ENCODE measurements at places on chromosomes 12 and 14. TPM values are rescaled to one million over a fixed set of nuclear protein-coding genes. Genes with fewer than 3 reads are reported as not detected.

Gene ASPG
- 0.68 TPM for polyA plus RNA-seq

- no peak overlapping the region for H3K27ac ChIP-seq
- no peak for DNase-seq
- no peaks in the 10 kb centered on the region for H3K36me3 ChIP-seq
- H3K27me3 ChIP-seq = no peaks in the 10 kb centered on the region
Measured at GRCh38 chr12:54657105-54657607, 9.0 kb upstream of the DCD start.

DNA sequence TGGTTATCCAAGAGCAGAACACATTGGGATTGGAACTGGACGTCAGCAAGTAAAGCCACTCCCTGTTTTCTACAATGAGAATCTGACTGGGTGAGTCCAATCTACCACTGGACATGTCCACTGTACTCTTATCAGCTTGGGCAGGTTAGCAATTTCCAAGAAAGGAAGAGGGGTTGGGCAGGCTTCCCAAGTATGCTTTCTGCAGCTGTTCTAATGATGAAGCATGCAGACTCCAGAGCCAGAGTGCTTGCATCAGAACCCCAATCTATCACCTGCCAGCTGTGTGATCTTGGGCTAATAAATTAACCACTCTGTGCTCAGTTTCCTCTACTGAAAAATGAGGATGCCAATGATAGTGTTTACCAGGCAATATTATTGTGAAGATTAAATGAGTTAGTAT is 92.0 kb downstream of the EMP1 start:
- no peaks in the 10 kb centered on the region for H3K27me3 ChIP-seq
- DNase-seq = no peak
- no peaks in the 10 kb centered on the region for H3K36me3 ChIP-seq
- no peak overlapping the region for H3K27ac ChIP-seq

DNA sequence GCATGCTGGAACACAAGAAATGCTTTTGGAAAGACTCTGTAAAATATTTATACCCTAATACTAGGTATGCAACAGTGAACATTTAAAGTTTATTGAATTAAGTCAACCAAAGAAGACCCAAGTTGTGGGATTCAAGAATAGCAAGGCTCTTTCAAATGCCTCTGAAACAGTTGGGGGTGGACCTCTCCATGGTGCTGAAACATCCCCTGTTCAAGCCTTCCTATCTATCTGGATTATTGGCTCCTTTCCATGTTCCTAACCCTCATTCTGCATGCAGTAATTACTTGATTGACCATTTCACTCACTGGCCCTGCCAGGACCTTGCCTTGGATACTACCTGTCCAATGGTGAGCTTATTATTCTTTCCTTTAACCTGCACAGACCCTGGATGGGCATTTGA is 349.7 kb downstream of the NRXN3 start:
- H3K27ac ChIP-seq = no peak overlapping the region
- no peaks in the 10 kb centered on the region for H3K27me3 ChIP-seq
- H3K36me3 ChIP-seq = no peaks in the 10 kb centered on the region
- no peaks in the 10 kb centered on the region for H3K4me1 ChIP-seq

Gene SLC25A21
- 0.46 TPM for polyA plus RNA-seq

DNA sequence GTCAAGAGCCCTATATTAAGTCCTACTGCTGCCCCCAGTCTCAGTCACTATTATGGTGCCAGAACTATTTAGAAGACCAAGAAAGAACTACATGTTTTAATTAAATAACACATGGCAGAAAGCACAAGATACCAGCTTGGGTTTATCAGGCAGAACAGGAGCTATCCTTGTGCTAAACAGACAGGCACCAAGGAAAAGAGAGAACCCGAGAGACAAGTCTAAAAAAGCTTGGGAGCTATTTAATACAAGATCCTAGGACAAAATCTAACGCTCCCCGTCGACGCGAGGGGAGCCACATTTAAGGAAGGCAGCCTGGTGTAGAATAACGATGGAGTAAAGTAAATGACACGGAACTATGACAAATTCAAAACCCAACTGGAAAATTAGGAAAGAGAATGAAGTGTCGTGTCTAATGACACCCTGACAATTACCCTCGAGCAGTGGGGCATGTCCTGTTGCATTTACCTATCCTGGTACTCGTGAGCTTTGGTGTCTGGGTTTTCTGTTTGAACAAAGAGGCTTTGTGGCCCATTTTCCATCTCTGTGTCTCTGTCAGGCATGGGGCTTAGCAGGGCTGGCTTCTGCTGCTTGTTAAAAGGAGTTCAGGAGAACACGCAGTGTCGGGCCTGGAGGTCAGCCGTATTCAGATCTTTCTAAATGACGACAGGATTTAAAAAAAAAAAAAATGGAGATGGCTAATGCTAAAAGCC is 140.6 kb downstream of the ETNK1 start:
- no peaks in the 10 kb centered on the region for H3K27me3 ChIP-seq
- no peak overlapping the region for H3K27ac ChIP-seq
- DNase-seq = no peak
- no peak overlapping the region for H3K4me3 ChIP-seq

DNA sequence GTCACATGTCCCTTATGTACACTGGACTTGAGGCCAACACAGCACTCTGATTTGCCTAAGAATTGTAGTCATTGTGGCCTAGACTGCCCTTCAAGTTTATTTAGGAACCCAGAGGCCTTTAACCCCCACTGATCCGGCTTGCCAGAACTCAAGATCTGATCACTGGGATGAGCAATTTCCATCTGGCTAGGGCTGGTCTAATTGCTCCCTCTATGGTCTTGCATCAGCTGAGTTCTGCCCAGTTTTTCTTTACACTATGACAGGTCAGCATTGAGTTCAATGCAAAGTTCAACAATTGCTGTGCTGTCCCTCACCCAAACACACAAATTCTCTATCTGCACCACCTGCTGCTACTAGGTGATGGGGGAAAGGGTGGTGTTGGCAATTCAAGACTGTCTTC is 146.9 kb upstream of the MDGA2 start:
- H3K4me3 ChIP-seq = no peak overlapping the region
- H3K27me3 ChIP-seq = no peaks in the 10 kb centered on the region
- H3K36me3 ChIP-seq = no peaks in the 10 kb centered on the region
- no peak overlapping the region for H3K27ac ChIP-seq
- no peaks in the 10 kb centered on the region for H3K4me1 ChIP-seq
- DNase-seq = no peak

- H3K4me1 ChIP-seq = no peaks in the 10 kb centered on the region
- no peaks in the 10 kb centered on the region for H3K27me3 ChIP-seq
- H3K4me3 ChIP-seq = no peak overlapping the region
Measured at GRCh38 chr12:57727758-57728395, 10.7 kb downstream of the AGAP2 start.

Gene SIX1
- polyA plus RNA-seq = 0.08 TPM

DNA sequence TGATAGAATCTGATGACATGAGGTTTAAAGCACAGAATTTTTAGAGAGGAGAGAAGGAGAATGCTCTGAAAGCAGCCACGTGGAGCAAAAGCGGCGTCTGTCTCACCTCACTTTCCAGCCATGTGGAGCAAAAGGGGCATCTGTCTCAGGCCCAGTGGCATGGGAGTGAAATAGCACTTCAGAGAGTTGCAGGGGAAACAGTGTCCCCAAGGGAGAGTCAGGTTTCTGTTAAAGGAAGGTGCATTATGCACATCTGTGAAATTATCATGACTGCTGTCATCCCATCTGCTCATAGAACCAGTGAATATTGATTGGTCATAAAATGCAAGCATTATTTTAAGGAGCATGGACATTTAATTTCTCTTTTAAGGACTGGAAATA is 124.0 kb downstream of the BICD1 start:
- no peak overlapping the region for H3K4me3 ChIP-seq
- no peak for DNase-seq
- no peaks in the 10 kb centered on the region for H3K36me3 ChIP-seq
- no peak overlapping the region for H3K27ac ChIP-seq

DNA sequence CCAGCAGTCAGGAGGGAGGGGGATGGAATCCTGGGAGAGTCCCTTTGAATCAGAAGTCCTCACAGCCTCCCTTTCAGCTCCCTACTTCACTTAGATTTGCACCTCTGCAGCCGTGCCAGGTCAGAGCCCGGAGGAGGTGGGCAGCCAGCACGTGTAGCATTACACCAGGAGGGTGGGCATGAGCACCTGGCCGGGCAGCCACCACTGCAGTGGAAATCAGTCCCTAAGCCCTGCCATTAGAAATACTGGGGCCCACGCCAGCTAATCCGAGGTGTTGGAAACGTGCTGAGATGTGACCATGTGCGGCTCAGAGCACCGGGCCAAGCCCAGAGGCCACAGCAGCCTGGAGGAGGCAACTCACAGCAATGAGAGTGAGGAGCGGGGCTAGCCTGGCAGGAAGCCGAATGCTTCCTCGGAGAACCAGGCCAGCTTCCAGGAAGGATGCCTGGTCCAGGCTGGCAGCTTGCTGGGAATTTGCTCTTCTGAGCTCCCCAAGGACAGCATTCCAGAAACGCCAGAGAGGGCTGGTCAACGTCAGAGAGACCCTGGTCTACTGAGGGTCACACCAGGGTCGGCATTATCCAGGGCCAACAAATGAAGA is 9.4 kb upstream of the CACNA2D4 start:
- no peaks in the 10 kb centered on the region for H3K4me1 ChIP-seq
- H3K27me3 ChIP-seq = no peaks in the 10 kb centered on the region
- no peak for DNase-seq
- H3K27ac ChIP-seq = no peak overlapping the region
- H3K36me3 ChIP-seq = no peaks in the 10 kb centered on the region

GRCh38 chr14:47277703-47278102 is 397.7 kb downstream of the MDGA2 start:
- no peak overlapping the region for H3K4me3 ChIP-seq
- no peaks in the 10 kb centered on the region for H3K36me3 ChIP-seq
- no peaks in the 10 kb centered on the region for H3K4me1 ChIP-seq
- H3K27me3 ChIP-seq = no peaks in the 10 kb centered on the region
- no peak for DNase-seq

- H3K36me3 ChIP-seq = no peaks in the 10 kb centered on the region
- H3K4me1 ChIP-seq = no peaks in the 10 kb centered on the region
- no peak overlapping the region for H3K4me3 ChIP-seq
- H3K27ac ChIP-seq = no peak overlapping the region
Measured at GRCh38 chr12:75560167-75560566, 48.8 kb upstream of the KRR1 start.

- no peaks in the 10 kb centered on the region for H3K36me3 ChIP-seq
- no peak for DNase-seq
- no peak overlapping the region for H3K27ac ChIP-seq
- H3K4me3 ChIP-seq = no peak overlapping the region
Measured at GRCh38 chr14:79161571-79161970, 991.4 kb downstream of the NRXN3 start.

- H3K27ac ChIP-seq = no peak overlapping the region
- no peaks in the 10 kb centered on the region for H3K4me1 ChIP-seq
- no peaks in the 10 kb centered on the region for H3K36me3 ChIP-seq
- H3K27me3 ChIP-seq = no peaks in the 10 kb centered on the region
- DNase-seq = no peak
- H3K4me3 ChIP-seq = no peak overlapping the region
Measured at GRCh38 chr14:74859757-74860552, 16.0 kb downstream of the PROX2 start.

DNA sequence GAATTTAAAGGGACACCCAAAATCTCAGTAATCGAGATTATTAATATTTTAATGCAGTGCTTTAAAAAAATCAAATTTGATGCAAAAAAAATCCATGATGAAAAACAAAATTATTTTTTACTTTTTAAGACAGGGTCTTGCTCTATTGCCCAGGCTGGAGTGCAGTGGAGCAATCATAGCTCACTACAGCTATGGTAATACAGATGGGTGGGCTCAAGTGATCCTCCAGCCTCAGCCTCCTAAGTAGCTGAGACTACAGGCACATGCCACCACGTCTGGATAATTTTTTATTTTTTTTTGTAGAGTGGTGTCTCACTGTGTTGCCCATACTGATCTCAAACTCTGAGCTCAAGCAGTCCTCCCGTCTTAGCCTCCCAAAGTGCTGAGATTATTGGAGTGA is 62.9 kb downstream of the TRAF3 start:
- no peaks in the 10 kb centered on the region for H3K27me3 ChIP-seq
- H3K4me1 ChIP-seq = no peaks in the 10 kb centered on the region
- H3K4me3 ChIP-seq = no peak overlapping the region
- no peak overlapping the region for H3K27ac ChIP-seq
- no peak for DNase-seq

DNA sequence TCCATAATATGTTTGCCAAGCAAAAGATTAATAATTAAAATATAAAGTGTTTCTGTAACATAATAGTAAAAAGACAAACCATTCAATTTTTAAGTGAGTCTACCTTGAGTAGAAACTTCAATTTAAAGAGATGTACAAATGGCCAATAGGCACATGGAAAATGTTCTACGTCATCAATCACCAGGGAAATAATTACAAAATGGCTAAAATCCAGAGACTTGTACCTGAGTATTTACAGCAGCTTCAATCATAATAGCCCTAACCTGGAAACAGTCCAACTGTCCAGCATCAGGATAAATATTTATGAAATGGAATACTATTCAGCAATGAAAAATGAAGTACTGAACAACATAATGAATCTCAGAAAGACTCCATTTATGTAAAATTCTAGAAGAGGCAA is 95.5 kb upstream of the FAR2 start:
- H3K4me3 ChIP-seq = no peak overlapping the region
- H3K27me3 ChIP-seq = no peaks in the 10 kb centered on the region
- H3K27ac ChIP-seq = no peak overlapping the region
- no peaks in the 10 kb centered on the region for H3K4me1 ChIP-seq
- no peak for DNase-seq

DNA sequence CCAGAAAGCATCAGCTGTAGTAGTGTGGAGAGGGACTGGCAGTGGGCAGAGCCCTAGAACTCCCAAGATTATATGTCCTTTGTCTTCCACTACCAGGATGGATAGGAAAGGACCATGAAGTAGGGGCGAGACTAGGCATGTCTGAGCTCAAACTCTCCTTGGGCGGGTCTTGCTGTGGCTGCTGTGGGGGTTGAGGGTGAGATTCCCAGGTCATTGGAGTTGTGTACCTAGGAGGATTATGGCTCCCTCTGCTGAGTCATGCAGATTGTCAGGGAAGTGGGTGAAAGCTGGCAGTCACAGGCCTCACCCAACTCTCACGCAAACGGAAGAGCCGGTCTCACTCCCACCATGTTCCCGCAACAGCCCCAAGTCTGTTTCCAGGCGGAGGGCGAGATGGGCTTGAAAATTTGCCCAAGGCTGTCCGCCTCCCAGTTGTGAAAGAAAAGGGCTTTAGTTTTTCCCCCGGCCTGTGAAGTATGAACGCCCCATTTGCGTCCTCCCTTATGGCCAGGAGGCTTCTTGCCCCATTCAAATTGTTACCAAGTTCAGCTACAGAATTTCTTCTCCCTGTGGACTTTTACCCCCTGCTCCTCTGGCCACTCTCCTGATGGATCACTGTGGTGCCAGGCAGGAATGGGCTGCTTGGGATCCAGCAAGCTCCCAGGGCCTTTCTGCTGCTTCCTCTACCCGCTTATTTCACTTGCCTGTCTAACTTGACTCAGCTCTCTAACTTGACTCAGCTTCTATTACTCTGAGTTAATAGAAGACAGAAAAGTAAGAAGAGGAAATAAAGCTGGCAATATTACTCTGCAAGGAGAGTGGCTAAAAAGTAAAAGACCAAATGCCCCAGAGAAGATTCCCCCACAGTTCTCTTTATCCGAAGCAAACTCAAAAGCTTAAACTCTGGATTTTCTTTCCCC is 159.3 kb downstream of the SLC2A13 start:
- DNase-seq = no peak
- no peak overlapping the region for H3K27ac ChIP-seq
- H3K4me3 ChIP-seq = no peak overlapping the region
- H3K27me3 ChIP-seq = no peaks in the 10 kb centered on the region
- H3K36me3 ChIP-seq = no peaks in the 10 kb centered on the region

Gene KRT78
- polyA plus RNA-seq = 0.27 TPM
